GM12878 (cell line): ENCODE measurements at places on chromosomes 2 and 18. TPM values are rescaled to one million over a fixed set of nuclear protein-coding genes. Genes with fewer than 3 reads are reported as not detected.

- DNase-seq, result no peak
Measured at GRCh38 chr2:118853129-118853640, 5.7 kb upstream of the EN1 start.

- DNase-seq, result no peak
Measured at GRCh38 chr2:175017618-175018414, 12.6 kb upstream of the CHN1 start.

DNA sequence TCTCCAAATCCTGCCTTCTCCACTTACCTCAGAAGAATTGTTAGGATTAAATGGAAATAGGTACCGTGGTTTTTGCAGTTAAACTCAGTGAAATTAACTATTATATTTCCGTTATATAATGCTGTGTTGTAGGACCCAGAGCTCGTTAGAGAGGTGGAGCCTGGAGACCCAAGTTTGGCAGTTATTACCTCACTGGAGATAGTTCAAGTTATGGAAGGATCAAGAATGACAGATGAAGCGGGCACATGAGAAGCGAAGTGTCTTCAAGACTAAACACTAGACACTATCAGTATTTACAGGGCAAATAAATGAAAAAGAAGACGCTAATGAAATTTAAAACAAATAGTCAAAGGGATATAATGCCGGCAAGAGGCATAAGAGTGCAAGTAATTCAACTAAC is 866 bp downstream of the CWC22 start:
- no peak for DNase-seq

The GYPC gene
- total RNA-seq, result 80.1 and 85.2 TPM in 2 replicates

The LOXHD1 gene
- not detected in 2 replicates for total RNA-seq

The CABLES1 gene
- total RNA-seq, result 14.5 and 15.6 TPM in 2 replicates

DNA sequence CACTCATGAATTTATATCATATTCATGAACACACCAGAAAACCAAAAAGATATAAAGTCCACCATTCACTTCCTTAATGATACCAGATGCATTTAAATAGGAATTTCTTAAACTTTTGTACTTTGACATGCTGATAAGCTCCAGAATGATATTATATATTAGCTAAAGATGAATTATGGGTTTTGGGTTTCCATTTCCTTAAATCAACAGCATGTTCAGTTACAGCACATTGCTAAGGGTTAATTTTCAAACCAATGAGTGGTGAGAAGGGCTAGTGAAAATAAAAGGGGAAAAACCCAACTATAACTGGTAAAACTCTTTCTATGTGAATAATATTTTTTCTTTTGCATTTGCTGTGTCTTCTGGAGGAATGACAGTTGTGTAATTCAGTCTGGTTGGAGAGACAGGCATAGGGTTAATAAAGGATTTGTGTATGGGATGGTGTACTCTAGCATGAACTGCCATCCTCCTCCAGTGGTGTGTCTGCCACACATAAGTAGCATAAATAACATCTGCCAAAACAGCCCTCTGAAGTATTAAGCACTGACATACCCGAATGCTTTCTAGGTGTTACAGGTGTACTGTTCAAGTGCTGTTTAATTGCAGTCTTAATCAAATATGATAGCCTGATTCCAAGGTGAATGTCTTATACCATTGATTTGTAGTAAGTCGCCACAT is 19.3 kb upstream of the CPS1 start:
- no peak for DNase-seq

- DNase-seq, result no peak
Measured at GRCh38 chr2:204628926-204629712, 83.8 kb downstream of the PARD3B start.

DNA sequence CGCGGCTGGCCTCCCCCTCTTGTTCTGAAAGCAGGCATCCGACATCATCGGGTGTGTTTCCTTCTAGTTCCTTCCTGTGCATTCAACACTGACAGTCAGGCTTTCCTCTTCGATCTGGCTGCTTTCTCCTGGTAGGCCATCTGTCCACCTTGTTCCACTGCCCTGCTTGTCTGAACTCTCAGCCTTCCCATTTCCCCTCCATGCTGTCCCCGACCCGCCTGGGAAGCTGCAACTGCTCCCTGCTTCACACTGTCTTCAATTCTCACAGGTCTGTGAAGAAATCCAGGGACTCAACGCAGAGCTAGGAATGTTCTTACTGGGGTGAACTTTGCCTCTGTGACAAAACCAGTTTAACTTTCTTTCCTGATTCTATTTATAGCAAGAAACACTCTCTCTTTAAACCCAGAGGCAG is 43.0 kb downstream of the KIF3C start:
- no peak for DNase-seq

- DNase-seq, result no peak
Measured at GRCh38 chr18:56455874-56456273, 182.5 kb downstream of the TXNL1 start.

The TMEM18 gene
- total RNA-seq, result 22.3 and 23.7 TPM in 2 replicates

GRCh38 chr2:239401881-239402233 is 1.0 kb upstream of the HDAC4 start:
- DNase-seq, result peak; percentile 49

The CNRIP1 gene
- not detected in 2 replicates for total RNA-seq

DNA sequence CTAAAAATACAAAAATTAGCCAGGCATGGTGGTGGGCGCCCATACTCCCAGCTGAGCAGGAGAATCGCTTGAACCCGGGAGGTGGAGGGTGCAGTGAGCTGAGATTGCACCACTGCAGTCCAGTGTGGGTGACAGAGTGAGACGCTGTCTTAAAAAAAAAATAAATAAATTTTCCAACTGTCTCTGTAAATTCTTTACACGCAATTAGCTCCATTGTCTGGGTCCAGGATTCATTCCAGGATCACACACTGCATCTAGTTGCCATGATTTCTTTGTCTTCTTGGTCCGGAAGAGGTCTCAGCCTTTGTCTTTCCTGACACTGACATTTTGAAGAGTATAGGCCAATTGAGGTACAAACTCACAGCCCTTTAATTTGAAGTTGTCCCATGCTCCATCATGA is 167.6 kb upstream of the NYAP2 start:
- DNase-seq, result no peak

GRCh38 chr2:40488927-40489677 is 37.2 kb upstream of the SLC8A1 start:
- DNase-seq, result no peak

DNA sequence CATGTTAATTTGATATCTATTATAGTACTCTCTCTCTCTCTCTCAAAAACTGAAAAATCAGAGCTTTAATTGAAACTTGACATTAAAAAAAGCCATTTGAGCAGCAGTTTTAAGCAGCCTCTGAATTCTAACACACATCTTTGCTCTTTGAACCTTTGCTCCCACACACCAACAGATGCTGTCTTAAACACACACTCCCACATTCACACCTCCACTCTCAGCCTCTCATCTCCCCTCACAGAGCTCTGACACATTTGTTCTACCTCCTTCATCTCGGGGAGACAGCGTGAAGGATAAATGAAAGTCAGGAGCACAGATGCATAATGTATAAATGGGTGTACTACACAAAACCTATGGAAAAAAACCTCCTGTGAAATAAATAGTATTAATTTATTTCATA is 95.2 kb downstream of the NAB1 start:
- no peak for DNase-seq
